GDM1 (cell line): ENCODE measurements at places on chromosomes 11 and 22.

- no peak for DNase-seq
Observed at GRCh38 chr11:119589001-119589400, 140.0 kb downstream of the NECTIN1 start.

- no peak for DNase-seq
Observed at GRCh38 chr11:22192289-22192641, 620 bp upstream of the ANO5 start.

GRCh38 chr22:26364066-26365015, 64.7 kb upstream of the ASPHD2 start:
- DNase-seq: peak; percentile 50

- no peak for DNase-seq
Observed at GRCh38 chr22:33209930-33210784, 152.0 kb upstream of the SYN3 start.

GRCh38 chr22:29308791-29309262, 2.4 kb downstream of the GAS2L1 start:
- no peak for DNase-seq

- DNase-seq: no peak
Observed at GRCh38 chr11:1640076-1640946, 10.7 kb downstream of the KRTAP5-5 start.

- no peak for DNase-seq
Observed at GRCh38 chr11:65855927-65856363, 2.0 kb downstream of the CFL1 start.

DNA sequence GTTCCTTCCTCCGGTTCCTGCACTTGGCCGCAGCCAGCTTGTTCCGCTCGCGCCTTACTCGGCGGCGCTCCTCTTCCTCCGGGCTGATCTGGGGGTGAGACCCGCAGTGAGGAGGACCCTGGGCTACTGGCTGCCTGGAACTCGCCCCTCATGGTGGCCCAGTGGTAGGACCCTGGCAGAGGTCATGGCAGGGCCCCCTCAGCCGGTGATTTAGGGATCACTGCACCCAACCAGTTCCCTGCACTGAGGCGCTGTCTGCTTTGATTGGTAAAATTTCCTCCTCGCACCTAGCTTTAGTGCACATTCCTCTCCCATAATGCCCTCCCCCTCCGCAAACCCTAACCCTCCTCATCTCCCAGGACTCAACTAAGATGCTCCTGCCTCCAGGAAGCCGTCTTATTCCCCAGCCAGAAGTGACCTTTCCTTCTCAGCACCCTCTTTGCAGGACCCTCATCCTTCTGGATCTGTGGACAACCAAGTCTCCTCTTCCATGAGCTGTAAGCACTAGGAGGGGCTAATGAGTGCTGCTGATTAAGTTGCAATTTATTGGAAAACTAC, 3.6 kb downstream of the CCDC85B start:
- peak; percentile 72 for DNase-seq

- DNase-seq: no peak
Observed at GRCh38 chr22:36395055-36395849, 7.5 kb upstream of the MYH9 start.

- DNase-seq: no peak
Observed at GRCh38 chr22:20279662-20280134, 11.6 kb upstream of the RTN4R start.

GRCh38 chr22:23104187-23104971, 34.1 kb downstream of the GNAZ start:
- no peak for DNase-seq

DNA sequence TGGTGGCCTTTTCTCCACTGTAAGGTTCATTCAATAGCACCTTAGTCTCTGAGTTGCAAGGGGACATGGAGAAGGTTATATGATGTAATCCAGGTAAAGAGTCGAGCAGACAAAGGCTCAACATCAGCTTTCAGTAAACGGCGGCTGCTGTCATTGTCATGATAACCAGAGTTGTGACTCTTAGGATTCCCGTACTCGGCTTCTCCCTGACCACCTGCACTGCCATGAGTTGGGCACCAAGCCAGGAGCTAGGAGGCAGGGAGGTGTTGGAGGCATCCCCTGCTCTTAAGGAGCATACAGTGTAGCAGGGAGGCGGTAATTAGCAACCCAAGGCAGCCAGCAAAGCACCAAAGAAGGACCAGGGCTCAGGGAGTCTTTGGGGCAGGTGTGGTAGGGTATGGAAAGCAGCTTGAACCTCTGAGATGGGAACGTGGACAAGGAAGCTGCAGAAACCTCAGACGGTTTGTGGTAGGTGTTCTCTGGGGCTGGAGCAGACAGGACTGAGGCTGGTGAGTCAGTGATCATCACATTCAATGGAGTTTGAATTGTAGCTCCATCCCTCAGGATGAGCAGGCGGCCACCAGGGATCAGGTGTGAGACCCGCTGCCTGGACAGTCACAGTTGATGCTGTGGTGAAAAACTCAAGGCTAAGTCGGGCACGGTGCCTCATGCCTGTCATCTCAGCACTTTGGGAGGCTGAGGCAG, 31.7 kb downstream of the LIF start:
- DNase-seq: no peak

- DNase-seq: no peak
Observed at GRCh38 chr11:61173456-61173855, 12.2 kb upstream of the VPS37C start.

DNA sequence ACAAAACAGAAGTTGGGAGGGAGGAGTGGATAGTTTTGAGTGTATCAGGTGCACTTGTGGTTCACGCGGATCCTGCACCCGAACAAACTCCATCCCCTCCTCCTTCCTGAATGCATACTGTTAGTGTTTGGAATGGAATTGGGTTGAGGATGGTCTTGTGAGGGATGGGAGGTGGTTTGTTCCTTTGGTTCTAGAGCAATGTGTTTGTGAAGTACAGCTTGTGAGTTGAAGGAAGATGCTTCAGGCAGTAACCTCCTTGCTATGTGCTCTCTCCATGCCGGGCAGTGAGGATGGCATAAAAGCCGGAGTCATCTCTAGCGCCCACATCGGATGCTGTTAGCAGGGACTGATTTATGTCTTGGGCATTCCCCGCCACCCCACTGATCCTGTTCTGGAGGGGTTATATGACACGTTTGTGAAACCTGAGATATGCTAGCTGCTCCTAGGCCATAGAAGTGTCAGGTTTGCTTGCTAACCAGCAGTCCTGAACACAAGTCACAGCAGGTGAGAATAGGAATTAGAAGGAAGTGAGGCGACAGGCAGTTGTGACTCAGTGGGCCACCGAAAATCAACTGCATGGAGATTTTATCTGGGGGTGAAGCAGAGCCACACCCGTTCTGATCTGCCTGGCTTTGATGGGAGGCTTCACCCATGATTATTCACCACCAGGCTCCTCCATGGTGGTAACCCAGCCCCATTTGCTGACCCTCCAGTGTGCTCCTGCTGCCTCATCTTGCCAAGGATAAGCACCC, 2.2 kb downstream of the BCR start:
- peak; percentile 28 for DNase-seq

- DNase-seq: no peak
Observed at GRCh38 chr11:14081581-14082231, 119.2 kb downstream of the SPON1 start.

DNA sequence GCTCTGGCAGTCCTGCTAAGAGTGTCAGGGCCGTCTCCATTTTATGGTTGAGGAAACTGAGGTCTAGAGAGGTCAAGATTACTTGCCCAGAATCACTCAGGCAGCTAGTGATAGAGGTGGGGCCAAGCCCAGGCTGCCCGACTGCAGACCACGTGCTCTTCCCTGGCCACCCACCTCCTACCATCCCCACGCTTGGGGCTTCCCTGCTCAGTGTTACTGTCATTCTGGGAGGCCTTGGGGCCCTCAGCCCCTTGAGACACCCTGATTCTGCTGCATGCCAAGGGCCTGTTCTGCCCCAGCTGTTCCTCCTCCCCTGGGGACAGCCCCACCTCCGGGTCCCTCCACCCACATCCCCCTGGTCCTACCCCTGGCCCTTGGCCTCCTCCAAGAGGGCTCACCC, 17.2 kb upstream of the TAB1 start:
- DNase-seq: no peak

- no peak for DNase-seq
Observed at GRCh38 chr22:22123960-22124278, 120.7 kb upstream of the VPREB1 start.

DNA sequence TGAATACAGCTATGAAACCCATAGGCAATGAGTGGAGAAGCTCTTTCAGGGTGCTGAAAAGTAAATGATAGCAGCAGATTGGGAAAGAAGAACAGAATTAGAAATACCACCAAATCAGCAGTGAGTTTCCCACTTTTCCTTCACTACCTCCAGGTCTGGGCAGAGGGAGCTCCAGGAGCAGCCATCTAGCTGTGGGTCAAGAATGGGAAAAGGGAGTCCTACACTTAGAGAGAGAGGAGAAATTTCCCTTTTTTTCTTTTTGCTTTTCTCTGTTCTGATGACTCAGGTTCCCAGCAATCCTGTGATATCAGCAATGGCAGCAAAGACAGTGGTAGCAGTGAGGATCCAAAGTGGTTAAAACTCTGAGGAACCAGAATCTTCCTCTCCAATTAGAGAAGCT, 263.9 kb downstream of the NXPE2 start:
- DNase-seq: no peak

DNA sequence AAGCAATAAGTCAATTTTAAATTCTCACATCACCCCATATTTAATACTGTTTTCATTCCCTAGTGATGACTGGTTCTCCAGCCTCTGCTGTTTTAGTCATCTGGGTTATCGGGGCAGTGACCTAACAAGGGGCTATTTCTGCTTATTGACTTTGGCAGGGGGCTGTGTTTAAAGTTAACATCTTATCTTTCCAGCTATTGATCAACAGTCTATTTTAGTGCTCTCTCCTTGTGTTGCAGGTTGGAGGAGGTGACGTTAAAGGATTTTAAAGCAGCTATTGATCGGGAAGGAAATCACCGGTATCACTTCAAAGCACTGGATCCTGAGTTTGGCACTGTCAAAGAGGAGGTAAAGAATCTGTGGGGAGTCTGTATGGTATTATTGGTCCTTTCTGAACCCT, 7.7 kb upstream of the DLAT start:
- DNase-seq: no peak

DNA sequence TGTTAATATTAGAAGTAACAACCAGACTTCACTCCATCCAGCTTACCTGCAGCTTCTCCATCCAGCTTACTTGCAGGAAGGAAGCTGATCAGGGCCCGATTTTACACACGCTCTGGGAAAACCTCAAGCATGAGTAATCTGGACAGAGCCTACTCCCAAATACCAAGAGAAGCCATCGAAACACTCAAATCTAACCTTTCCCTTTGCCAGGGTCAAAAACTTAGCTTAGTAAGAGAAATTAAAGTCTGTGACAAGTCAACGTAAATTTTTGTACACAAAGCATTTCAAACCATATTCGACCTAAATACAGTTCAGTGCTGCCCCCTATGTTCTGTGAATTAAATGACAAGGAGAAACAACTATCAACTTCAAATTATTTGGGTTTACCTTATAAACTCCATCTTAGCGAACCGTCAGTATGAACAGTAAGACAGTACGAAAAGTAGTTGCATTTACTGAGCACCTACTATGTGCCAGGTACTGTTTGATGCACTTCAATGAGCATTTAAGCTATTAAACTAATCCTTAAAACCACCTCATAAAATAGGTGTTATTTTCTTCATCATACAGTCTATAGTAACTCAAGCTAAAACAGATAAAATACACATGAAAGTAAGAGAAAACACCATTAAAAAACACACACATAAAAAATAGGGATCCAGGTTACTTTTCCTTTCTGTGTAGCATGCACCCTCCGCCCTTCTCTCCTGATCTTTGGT, 36.9 kb downstream of the ARFGAP3 start:
- DNase-seq: no peak

GRCh38 chr11:31259797-31260196, 109.7 kb downstream of the DCDC1 start:
- DNase-seq: no peak

- no peak for DNase-seq
Observed at GRCh38 chr11:6531267-6531752, 34.2 kb downstream of the DNHD1 start.

DNA sequence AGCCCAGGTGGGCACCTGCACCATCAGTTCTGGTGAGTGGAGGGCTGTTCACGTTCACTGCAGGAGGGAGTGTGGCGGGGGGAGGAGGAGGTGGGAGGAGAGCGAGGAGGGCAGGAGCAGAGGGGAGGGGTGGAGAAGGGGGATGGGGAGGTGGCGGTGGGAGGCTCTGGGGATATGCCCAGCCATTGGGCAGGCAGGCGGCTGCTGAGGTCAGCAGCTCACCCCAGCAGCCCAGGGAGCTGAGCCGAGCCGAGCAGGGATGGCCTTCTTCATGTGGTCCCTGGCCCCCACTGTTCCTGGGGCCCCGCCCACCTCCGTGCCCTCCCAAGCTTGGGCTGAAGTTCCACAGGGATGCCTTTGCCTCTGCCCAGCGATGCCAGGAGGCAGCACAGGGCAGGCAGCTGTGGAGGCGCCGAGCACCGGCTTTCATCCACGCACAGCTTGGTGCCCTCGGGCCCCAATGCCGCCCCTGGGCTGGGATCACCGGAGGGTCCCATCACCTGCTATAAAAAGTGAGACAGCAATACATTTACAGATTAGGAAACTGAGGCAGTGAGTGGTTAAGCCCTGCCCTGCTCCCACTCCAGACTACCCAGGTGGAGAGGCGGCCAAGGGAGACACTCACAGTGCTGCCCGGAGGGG, 21.6 kb downstream of the RTN4R start:
- no peak for DNase-seq

DNA sequence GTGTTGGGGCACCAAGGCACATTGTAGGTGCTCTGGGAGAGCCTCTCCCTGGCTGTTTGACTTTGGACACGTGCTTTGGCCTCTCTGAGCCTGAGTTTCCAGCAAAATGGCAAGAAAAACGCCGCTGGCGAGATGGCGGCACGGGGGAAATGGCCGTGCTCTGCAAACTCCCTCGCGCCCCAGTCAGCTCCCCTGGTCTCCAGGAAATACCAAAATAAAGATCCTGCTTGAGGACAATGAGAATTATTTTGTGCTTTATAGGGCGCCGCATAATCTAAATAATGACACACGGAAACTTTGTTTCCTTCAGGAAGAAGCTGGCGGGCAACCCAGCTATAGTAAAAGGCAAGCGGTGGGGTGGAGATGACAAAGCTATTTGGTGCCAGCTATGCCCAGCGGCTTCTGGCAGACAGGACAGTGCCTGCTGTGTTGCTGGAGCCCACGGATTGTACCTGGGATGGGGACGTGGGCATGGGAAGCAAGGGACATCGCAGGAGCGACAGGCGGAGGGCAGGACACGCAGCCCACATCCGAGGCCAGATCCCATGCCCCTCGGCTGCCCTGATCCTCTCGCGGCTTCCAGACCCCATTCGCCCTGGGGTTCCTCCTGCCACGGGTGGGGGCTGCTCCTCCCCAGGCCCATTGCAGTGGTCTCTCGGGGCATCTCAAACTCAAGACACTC, 26.3 kb upstream of the RFPL3 start:
- DNase-seq: no peak
